ENCODE measurements at places on chromosomes 7 and 10.

DNA sequence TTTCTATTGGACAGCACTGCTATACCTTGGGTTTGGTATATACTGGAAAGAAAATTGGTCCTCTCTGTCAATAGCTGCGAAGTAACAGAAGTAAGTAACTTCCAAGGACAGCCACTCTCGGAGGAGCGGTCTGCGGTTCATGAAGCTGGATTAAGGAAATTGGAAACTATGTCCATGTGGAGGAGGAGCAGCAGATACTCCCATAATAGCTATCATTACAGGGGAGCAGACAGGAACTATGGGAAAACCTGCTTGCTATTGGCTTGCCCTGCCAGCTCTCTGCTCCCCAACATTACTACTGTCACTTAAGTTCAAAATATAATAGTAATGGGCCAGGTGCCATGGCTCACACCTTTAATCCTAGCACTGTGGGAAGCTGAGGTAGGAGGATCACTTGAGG lies 83.9 kb upstream of the TRIL start:
- DNase-seq = no peak

DNA sequence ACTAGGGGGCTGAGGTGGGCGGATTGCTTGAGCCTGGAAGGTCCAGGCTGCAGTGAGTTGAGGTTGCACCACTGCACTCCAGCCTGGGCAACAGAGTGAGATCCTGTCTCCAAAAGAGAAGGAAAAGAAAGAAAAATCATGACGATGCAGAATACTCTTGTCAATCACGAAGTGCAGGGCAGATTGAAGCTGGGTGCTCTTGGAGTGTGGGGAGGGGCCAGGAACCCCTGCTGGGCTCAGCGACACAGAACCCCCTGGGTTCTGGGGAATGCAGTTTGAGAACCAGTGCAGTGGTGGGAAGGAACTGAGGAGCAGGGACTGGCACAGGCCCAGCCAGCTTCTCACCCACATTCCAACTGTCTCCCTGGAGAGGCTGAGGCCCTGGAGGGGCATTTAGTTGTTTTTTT lies 10.8 kb upstream of the INTS1 start:
- DNase-seq = no peak

GRCh38 chr7:73521636-73522104 lies 423 bp downstream of the BAZ1B start:
- DNase-seq = peak; percentile 56

DNA sequence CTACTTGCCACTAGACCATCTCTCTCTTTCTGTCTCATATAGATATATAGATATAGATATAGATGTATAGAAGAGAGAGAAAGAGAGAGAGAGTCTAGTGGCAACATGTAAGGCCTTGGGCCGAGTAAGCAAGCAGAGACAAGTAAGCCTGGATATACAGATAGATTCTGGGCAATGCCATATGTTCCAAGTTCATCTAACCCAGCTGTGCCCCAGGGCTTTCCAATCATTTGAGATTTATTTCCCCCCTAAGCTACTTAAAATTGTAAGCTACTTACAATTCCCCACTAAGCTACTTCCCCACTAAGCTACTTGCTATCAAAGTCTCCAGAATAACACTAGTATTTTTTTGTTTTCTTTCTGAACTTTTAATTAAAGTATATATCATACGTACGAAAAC lies 1094.1 kb downstream of the DNAJB9 start:
- no peak for DNase-seq

DNA sequence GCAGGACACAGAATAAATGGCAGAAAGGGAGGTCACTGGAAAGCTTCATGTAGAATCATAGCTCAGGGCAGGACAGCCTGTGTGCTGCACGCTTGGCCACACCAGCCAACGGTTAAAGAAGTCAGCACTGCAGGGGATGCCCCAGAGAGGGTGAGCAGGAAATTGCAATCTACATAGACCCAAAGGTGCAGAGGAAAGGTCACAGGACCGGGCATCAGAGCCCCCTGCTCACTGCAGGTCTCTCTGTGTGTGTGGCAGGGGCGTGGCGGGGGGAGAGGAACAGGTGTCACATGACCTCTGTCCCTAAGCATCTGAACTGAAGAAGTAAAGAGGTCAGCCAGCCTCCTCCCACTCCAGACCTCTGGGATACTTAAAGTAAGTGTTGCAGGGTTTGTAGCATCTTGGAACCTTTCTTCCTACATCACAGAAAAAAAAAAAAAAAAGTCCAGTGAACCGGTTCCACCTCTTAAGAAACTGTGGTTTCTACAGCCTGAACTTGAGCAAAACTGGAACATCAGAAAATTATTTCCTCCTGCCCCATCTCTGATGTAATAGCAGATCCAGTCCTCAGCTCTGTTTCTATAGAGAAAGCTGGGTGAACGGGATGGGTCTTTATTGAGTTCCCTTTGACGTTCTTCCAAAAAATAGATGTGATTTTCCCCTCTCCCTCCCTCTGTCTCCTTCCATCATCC lies 64.3 kb downstream of the RGS10 start:
- peak; percentile 60 for DNase-seq

- no peak for DNase-seq
Observed at GRCh38 chr10:124392626-124393342, 25.9 kb downstream of the OAT start.

GRCh38 chr10:18423058-18423637 lies 228.2 kb downstream of the NSUN6 start:
- no peak for DNase-seq

DNA sequence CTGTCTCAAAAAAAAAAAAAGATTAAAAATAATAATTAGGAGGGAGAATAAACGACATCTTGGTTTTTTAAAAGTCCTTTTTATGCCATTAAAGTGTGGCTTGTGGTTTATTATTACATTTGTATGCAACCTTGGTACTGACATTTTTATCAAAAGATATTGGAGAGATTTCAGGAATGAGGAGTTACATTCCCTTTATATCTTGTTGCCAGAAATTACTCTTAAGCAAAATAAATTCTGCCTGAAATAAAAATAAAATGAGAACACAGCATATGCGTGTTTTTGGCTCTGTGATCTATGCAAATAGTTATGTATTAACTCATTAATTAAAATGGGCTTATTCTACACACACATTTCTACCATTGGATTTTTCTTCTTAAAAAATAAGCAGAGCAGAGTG lies 202.4 kb downstream of the BICC1 start:
- peak; percentile 29 for DNase-seq

GRCh38 chr7:46681865-46682503 lies 760.9 kb upstream of the IGFBP3 start:
- DNase-seq = peak; percentile 11

- no peak for DNase-seq
Observed at GRCh38 chr7:100369105-100369504, 4.2 kb upstream of the PILRA start.

DNA sequence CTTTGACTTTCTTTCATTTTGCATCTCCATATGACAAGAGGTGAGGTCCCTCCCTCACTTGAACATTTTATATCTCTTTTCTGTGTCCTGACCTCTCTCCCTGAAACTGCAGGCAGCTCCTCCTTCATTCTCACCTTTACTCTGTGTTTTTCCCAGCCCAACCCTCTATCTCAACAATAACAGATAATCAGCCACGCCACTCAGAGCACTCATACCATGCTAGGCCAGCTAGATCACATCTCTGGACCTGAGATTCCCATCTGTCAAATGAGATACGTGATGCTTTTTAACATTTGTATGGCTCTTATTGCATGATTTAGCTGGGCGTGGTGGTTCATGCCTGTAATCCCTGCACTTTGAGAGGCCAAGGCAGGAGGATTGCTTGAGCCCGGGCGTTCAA lies 63.1 kb upstream of the PDCD4 start:
- DNase-seq = no peak

- DNase-seq = peak; percentile 95
Observed at GRCh38 chr7:47458057-47458456, 123.9 kb downstream of the TNS3 start.

DNA sequence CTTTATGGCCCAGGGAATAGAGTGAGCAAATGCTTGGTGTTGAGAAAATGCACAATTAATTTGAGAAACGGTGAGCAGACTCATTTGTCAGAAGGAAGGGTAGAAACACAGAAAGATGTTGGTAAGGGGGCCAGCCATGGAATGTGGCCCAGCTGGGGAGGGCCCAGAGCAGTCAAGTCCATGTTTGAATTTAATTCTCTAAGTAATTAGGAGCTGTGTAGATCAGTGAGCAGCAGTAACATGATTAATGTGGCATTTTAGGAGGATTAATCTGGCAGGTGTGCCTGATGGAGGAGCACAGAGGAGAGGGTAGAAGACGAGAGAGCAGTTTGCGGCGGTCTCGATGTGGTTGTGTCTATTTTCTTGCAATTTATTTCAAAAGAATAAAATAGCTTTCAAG lies 218.7 kb downstream of the FRMD4A start:
- no peak for DNase-seq

- no peak for DNase-seq
Observed at GRCh38 chr10:100109670-100110069, 28.0 kb upstream of the CPN1 start.

DNA sequence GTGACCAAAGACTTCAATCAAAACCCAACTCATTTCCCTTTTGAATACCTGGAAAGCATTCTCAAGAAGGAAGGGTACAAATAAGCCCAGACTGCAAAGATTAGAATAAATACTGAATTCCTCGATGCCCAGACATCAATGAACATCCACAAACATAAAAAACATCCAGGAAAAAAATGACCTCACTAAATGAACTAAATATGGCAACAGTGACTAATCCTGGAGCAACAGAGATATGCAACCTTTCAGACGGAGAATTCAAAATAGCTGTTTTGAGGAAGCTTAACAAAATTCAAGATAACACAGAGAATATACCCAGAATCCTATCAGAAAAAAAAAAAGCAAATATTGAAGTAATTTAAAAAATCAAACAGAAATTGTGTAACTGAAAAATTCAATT lies 43.2 kb downstream of the PCLO start:
- no peak for DNase-seq

- DNase-seq = no peak
Observed at GRCh38 chr7:102024005-102024768, 206.8 kb downstream of the CUX1 start.

GRCh38 chr10:116697816-116698215 lies 44.5 kb downstream of the HSPA12A start:
- no peak for DNase-seq

- no peak for DNase-seq
Observed at GRCh38 chr10:44356139-44357022, 28.5 kb downstream of the CXCL12 start.

GRCh38 chr7:18667466-18667865 lies 171.9 kb downstream of the HDAC9 start:
- DNase-seq = peak; percentile 32

- DNase-seq = peak; percentile 52
Observed at GRCh38 chr10:124719213-124719851, 24.8 kb downstream of the FAM53B start.

- peak; percentile 35 for DNase-seq
Observed at GRCh38 chr7:140074780-140075179, 12.0 kb upstream of the PARP12 start.

DNA sequence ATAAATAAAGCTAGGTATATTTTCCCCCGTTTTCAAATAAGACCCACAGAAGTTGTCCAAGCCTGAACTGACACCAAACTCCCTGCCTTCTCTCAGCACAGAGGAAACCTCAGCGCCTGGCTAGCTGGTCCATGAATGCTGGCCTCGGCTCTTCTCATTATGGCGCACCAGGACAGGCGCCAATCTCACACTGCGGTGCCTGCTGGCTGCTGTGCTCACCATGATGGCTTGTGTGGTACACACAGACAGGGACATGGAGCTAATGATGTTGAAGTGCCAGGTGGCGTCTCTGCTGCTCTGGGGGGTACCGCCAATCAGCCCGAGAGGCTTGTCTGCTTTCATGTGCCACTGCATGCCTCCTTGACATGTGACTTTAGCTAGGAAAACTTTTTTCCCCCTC lies 43.2 kb upstream of the USP6NL start:
- DNase-seq = no peak

DNA sequence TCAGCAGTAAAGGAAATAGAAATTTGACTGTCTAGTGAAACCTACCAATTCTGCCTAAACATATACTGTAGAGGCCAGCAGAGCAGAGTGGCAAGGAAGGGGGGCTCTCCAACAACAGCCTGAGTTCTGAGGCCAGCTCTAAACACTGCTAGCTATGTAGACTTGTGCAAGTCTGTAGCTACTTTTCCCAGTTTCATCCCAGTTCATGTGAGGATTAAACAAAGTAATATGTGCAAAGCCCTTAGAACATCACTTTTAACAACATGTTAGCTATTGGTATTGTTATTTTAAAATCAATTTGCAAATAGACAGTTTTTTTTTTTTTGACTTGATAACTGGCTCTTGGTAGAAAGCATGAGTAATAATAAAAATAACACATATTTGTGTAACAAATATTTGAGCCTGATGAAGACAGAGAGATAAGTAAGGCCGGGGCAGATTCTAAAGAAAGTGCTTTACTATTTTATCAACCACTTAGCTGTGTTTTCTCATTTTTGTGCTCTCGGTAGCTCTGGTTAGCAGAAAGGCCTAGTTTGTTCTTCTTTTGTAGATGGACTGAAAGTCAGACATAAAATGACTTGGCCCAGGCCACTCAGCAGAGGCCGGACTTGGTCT lies 9.3 kb downstream of the CHST12 start:
- DNase-seq = no peak

DNA sequence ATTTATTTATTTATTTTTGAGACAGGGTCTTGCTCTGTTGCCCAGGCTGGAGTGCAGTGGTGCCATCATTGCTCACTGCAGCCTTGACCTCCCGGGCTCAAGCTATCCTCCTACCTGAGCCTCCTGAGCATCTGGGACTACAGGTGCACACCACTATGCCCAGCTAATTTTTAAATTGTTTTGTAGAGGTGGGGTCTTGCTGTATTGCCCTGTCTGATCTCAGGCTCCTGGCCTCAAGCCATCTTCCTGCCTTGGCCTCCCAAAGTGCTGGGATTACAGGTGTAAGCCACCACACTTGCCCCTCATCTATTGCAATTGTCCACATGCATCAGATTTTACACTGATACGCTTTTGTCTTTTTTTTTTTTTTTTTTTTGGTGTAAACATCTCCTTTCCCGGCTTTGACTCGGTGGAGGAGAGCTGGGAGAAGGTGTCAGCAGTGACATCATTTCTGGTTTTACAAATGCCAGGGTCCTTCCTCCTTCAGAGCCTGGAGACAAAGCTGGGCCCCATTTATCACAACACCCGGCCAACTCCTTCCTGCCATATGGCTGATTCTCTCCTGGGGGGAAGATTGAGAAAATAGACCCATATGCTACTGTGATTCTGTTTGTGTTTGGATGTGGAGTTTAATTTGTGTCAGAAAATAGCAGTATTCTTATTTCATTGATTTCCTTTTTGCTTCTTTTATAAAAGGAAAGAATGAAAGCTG lies 61.3 kb downstream of the GALNT17 start:
- no peak for DNase-seq

GRCh38 chr10:33150146-33150545 lies 184.3 kb downstream of the NRP1 start:
- no peak for DNase-seq

Measured in fibroblast of gingiva (primary cell).